Activated T-cell treated with anti-CD3 and anti-CD28 coated beads for 48 hours (primary cell): ENCODE measurements at places on chromosomes 7 and 10.

GRCh38 chr7:157658851-157659412 is 322.1 kb downstream of the DNAJB6 start:
- DNase-seq: no peak

DNA sequence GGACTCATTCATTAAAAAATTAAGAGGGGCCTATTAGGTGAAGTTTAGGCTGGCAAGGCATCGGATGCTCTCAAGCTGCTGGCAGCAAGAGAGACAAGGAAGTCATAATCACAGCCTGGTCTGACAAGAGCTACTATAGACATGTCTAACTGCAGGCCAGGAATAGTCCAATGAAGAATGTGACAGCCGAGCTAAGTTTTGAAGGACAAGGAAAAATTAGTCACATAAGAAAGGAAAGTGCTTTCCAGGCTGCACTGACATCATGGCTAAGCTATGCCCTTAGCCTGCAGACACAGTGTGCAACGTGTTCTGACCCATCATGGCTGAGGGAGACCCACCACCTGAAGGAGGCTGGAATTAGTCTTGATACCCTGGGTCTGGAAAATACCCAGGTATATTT is 281.1 kb downstream of the PLXNA4 start:
- DNase-seq: no peak

DNA sequence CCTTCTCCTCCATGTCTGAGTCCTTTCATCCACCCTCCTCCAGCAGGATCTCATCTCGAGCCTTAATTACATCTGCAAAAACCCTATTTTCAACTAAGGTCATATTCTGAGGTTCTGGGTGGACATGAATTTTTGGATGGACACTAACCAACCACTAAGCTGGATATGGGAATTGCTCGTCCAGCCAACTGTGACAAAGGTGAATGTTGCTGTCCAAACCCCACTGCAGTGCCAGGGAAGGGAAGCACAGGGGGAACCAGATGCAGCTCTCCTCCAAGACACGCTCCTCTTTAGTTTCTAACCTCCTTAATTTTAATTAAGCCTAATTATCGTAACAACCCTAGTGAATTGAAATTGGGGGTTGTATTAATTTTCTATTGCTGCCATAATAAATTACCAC is 65.1 kb upstream of the EBF3 start:
- DNase-seq: no peak

GRCh38 chr7:102429141-102429899 is 4.1 kb upstream of the ORAI2 start:
- DNase-seq: no peak

- DNase-seq: no peak
These were observed 2.6 kb downstream of the TLX1 start for GRCh38 chr10:101133489-101134298.

- DNase-seq: no peak
These were observed 1.1 kb downstream of the MARVELD1 start for GRCh38 chr10:97714401-97715258.

GRCh38 chr10:62050346-62050892 is 148.9 kb downstream of the ARID5B start:
- no peak for DNase-seq

- no peak for DNase-seq
These were observed at the start of gene AOC1 for GRCh38 chr7:150852371-150852905. TSS of gene AOC1 (plus strand) at chr7:150852517. CDS start at chr7:150856471, 3,954 bp downstream.

DNA sequence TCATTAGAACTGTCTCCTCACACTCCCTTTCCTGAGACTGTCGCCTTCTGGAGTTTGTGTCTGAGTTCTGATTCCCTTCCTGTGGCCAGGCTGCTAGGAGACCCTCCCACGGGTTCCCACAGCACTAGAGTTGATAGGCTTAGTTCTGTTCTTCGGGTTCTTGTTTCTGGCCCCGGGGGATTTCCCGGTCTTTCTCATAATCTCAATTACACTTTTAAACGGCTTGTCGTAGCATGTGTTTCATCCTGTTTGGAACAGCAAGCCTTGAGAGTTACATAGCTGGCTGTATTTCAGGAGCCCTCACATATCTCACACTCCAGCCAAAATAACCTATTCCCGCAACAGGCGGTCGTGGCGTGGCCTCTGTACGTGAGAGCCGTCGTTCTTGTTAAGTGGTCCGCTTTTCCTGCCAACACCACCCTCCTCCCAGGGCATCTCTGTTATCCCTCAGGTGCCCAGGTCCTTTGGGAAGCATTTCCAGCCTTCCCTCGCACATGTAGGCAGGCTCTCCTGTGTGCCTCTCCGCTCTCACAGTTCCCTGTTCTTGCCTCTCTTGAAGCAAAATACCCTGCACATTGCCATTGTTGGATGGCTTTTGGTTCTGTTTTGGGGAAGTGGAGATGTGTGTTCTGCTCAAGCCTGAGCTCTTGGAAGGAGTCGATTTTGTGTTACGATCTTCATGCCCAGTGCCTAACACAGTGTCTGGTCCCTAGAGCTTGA is 46.0 kb downstream of the CDC123 start:
- DNase-seq: peak; percentile 41

DNA sequence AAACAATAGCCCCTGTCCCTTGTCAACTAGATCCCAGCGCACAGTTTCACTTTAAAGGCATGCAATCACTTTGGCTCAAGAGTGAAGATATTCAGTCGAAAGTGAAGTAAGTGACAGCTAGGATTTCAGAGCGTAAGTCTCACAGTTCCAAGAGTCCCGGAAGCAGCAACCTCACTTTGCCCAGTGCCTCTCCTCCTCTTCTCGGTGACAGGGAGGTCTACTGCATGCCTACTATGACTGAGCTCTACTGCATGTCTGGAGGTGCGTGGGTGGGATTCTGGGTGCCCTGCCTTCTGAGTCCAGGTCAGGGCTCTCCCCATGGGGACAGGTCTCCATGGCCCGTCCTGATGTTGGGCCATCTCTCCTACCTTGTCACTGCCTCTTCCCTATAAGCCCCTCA is 17.0 kb downstream of the PRKCQ start:
- DNase-seq: peak; percentile 55

DNA sequence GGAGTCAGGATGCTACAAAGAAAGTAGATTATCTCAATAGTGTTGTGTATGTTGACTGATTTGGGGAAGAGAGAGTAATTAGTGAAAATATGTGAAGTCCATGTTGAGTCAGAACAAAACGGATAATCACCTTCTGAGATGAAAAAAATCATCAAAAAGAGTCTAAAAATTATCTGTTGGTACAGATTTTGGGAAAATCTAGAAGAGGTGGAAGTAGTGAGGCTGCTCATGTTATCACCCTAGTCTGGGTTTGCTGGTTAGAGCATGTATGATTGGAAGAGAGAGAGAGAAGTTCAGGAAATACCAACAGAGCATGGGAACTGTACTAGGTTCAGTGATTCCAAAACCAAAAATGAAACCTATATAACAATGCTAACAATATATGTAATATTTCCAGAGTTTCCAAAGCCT is 12.3 kb downstream of the RPA3 start:
- no peak for DNase-seq

GRCh38 chr10:119292968-119293760 is 85.8 kb downstream of the GRK5 start:
- DNase-seq: no peak

GRCh38 chr7:114864278-114864677 is 57.6 kb upstream of the MDFIC start:
- no peak for DNase-seq

DNA sequence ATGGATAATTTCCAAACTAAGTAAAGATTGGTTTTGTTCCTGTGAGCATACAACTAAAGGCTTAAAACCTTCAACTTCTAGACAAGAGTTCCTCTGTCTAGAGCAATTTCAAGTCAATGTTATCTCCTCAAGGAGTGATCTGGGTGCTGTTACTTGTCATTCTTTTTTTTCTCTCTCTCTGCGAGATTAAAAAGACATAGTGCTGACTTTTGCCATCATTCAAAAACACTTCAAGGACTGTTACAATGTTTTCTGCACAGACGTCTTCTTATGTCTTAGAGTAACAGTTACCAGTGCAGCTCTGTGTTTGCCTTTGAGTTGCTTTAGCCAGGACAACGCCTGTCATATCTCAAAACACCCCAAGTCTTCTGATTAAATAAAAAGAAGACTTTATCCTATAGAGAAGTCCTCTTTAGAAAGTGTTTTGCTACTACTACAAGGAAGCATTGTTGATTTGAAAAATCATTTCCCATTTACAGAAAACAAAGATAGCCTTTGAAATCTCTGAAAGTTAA is 263.5 kb upstream of the FERD3L start:
- DNase-seq: no peak

GRCh38 chr10:35691522-35692236 is 49.6 kb upstream of the FZD8 start:
- DNase-seq: no peak

GRCh38 chr10:6678211-6678803 is 98.2 kb upstream of the PRKCQ start:
- peak; percentile 42 for DNase-seq

DNA sequence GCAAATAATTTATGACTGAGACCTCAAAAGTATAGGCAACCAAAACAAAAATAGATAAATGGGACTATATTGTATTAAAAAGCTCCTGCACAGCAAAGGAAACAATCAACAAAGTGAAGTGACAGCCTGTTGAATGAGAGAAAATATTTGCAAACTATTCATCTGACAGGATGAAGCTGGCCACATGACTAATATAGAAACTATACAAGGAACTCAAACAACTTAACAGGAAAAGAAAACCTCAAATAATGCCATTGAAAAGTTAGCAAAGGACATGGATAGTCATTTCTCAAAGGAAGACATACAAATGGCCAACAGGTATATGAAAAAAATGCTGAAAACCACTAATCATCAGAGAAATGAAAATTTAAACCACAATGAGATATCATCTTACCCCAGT is 245.1 kb downstream of the STK31 start:
- no peak for DNase-seq

- DNase-seq: no peak
These were observed 252.8 kb downstream of the ZMYND11 start for GRCh38 chr10:387909-388660.

- DNase-seq: no peak
These were observed 450.5 kb downstream of the DNAJB6 start for GRCh38 chr7:157787275-157787701.

DNA sequence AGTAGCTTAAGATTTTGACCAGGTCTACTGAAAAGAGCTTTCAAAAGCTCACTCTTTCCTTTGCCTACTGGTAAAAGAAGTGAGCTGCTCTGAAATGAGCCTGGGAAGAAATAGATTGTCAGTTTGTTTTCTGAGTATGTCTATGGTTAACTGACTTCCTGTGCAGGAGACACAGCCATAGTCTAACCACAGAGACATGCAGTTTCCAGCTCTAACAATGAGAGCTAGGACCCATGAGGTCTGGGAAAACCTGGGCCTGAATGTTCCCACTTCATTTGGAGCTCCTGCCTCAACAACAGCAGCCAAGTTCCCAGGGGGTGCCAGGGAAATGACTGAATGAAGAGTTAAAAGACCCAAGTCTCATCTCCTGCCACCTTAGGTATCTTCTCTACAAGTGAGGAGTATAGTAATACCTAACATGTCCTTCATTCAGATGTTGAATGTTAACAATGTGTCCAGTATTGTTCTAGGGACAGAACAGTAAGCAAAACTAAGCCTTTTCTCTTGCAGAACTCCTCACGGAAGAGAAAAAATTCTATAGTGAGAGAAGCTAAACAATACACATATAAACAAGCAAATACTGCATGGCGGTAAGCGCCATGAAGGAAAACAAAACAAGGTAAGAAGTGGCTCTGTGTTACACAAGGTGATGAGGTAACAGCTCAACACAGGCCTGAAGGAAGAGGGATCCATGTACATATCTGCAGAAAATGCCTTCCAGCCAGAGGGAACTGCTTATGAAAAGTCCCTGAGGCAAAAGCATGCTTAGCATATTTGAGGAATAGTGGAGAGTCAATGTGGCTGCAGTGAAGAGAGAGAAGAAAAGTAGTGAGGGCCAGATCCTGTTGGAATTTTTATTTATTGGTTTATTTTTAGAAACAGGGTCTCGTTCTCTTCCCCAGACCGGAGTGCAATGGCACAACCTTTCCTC is 26.4 kb upstream of the ANKRD1 start:
- DNase-seq: no peak

- DNase-seq: no peak
These were observed 392 bp upstream of the HUS1 start for GRCh38 chr7:47979832-47980181.

GRCh38 chr7:151247611-151248345 is 716 bp downstream of the SMARCD3 start:
- DNase-seq: no peak

GRCh38 chr10:116470768-116471415 is 43.2 kb downstream of the PNLIPRP3 start:
- no peak for DNase-seq

DNA sequence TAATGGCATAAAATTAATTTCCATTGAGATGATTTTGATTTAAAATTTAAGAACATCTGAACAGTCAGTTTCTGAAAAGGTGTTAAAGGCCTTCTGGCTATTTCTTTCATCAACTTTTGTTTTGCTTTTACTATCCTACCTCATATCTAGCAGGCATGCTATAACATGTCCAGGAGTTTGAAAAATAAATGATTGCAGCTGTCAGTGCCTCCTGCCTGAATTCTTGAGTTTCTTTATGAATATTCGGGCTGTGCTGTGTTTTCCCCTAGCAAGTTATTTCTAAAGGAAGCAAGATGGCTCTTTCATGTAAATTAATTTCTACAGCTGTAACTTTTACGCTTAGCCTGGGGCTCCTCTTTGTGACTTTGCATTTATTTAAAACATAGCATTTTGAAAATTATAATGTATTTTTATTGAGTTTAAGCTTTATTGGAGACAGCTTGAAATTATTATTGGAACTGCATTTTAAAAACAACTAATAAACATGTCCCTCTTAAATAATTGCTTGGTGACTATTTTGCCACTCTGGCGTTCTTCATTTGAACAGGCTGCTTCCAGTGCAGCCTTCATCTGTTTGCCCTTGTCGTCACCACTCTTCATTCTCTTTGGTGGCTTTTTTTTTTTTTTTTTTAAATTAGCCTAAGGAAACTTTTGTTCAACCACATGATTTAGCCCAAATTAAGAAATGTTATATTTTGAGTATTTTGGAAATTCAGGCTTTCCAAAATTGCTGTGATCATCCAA is 1083.4 kb upstream of the LRRN3 start:
- no peak for DNase-seq

DNA sequence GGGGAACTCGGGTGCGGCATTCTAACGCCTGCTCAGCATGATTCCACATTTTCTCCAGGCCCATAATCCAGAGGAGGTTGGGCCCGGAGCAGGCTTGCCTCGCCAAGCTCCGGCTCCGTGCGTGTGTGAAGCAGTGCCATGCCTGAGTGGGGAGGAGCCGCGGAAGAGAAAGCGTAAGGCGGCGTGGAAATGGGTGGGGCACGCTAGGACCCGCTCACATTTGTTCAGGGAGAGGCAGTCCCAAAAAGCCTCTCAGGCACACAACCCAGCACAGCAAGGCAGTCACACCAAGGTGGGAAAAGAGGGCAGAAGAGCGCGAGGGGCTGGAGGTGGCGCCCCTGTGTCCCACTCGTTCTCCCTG is 695 bp upstream of the VDAC2 start:
- DNase-seq: peak; percentile 64

DNA sequence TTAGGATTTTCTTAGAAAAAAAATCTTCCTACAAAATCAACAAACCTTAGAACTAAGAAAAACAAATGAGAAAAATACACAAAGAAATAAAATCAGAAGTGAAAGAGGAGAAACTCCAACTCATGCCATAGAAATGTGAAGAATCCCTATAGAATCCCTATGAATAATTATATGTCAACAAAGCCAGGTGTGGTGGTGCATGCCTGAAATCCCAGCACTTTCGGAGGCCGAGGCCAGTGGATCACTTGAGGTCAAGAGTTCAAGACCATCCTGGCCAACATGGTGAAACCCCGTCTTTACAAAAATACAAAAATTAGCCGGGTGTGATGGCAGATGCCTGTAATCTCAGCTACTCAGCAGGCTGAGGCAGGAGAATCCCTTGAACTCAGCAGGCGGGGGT is 27.1 kb downstream of the ACSM6 start:
- no peak for DNase-seq
